ENCODE measurements at places on chromosomes 7 and 10. TPM values are rescaled to one million over a fixed set of nuclear protein-coding genes. Genes with fewer than 3 reads are reported as not detected.

Gene BTBD16
- not detected for total RNA-seq

DNA sequence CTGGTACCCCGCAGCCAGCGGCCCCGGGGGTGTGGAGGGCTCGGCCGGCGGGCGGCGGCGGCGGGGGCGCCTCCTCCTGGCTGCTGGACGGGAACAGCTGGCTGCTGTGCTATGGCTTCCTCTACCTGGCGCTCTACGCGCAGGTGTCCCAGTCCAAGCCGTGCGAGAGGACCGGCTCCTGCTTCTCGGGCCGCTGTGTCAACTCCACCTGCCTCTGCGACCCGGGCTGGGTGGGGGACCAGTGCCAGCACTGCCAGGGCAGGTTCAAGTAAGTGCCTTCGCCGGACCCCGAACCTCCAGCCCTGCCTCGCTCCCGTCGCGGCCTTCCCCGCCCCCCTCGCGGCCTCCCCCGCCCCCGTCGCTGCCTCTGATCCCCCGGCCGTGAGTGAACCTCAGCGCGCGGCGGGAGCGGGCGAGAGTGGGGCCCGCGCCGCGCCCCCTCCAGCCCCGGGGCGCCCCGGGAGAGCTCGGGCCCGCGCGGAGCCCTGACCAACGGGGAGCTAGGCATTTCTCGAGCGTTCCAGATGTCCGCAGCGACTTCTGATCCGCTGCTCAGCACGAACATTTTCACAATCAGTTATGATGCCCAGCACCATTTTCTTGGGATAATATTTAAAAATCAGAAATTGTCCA lies 727 bp downstream of the ATRNL1 start:
- no peak for DNase-seq

Gene MTERF1
- 28.6 TPM for total RNA-seq

Gene BAMBI
- 10.4 TPM for total RNA-seq

GRCh38 chr7:92635538-92635937 lies 45.3 kb upstream of the FAM133B start:
- no peak for DNase-seq

Gene ENTPD1
- 0.52 TPM for total RNA-seq

Gene ODAD2
- 1.2 TPM for total RNA-seq

- no peak for DNase-seq
Observed at GRCh38 chr7:72465521-72465920, 53.4 kb upstream of the CALN1 start.

Data from renal cortical epithelial cell (primary cell).